ENCODE measurements at places on chromosomes 5 and 9.

GRCh38 chr9:11469745-11470144 is 856.9 kb upstream of the PTPRD start:
- no peak for DNase-seq

DNA sequence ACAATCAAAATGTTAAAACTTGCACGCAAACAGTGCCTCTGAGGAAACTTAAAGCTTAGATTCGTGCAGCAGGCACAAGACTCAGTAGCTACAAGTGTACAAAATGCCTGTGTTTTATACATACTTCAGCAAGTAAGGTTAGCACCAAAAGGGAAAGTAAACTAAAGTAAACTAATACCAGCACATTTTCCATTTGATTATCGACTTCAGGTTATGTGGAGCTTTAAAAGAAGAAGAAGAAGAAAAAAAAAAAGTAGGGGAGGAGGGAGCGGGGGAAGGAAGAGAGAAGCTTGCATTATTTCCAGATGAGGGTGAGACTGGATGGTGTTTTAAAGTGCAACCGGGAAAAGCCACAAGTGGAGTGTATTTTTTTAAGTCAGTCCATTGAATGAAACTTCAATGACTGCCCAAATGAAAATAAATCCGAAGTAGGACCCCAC is 596 bp upstream of the ADAMTS6 start:
- DNase-seq = no peak

GRCh38 chr5:12250454-12250853 is 346.2 kb upstream of the CTNND2 start:
- DNase-seq = no peak

GRCh38 chr9:36914212-36914577 is 119.9 kb downstream of the PAX5 start:
- no peak for DNase-seq
